ENCODE measurements at places on chromosomes 5 and 9.
A peak's percentile ranks its signal among the peaks of the same experiment; 100 is the strongest.

DNA sequence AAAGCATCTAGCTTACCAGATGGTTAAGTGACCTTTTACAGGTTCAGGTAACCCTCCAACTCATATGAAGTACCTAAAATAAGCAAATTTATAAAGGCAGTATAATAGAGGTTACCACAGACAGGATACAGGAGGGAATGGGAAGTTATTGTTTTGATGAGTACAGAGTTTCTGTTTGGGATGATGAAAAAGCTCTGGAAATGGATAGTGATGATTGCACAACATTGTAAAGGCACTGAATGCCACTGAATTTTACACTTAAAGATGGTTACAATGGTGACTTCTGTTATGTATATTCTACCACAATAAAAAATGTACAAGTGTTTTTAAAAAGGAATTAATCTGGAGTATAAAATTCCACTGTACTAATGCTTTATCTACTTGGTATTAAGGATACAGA, 75.0 kb upstream of the NIPBL start:
- DNase-seq: no peak

DNA sequence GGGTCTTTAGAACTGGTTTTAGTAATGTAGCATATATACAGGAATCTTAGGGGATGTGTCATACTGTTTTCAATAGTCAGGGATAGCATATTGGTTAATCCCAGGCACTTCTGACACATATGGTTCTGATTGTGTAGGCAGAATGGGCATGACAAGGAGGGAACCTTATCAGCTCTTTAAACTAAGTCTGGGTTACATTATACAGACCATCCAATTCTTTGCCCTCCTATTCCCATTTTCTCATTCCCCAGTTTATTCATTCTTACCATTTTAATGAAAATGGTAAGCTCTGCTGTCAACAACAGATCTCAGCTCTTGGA, 85.1 kb downstream of the NDUFAF2 start:
- DNase-seq: peak; percentile 52

- peak; percentile 40 for DNase-seq
These were observed 114.8 kb upstream of the DAPK1 start for GRCh38 chr9:87382900-87383299.

DNA sequence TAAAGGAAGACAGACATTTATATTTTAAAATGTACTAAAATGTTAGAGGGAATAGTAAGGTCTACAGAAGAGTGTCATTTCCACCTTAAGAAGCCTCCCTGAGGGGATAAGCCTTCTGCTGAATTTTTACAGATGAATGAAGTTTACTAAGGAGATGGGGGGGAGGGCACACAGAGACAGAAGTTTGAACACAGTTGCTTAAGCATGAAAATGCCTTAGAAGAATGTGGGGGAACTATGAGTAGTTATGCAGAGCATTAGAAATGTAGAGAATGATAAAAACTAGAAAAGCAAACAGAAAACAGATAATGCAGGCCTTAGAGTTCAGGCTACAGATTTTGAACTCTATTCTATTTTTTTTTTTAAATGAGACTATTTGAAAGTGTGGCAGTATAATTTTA, 232.2 kb upstream of the VLDLR start:
- no peak for DNase-seq

- peak; percentile 94 for DNase-seq
These were observed 24.3 kb downstream of the HMHB1 start for GRCh38 chr5:143836161-143836725.

GRCh38 chr9:107650321-107650720, 160.8 kb upstream of the KLF4 start:
- peak; percentile 64 for DNase-seq

- DNase-seq: no peak
These were observed 17.2 kb upstream of the SPOCK1 start for GRCh38 chr5:137516251-137516797.

- peak; percentile 46 for DNase-seq
These were observed 203.3 kb downstream of the SLIT3 start for GRCh38 chr5:169097374-169098326.

GRCh38 chr5:1212881-1213280, 11.5 kb downstream of the SLC6A19 start:
- DNase-seq: no peak

GRCh38 chr5:10513501-10514442, 50.1 kb upstream of the ANKRD33B start:
- peak; percentile 96 for DNase-seq

GRCh38 chr5:150514708-150515211, 6.8 kb downstream of the NDST1 start:
- peak; percentile 42 for DNase-seq

- no peak for DNase-seq
These were observed 14.7 kb upstream of the NINJ1 start for GRCh38 chr9:93148721-93149120.

GRCh38 chr9:132350861-132351315, 3.9 kb downstream of the SETX start:
- DNase-seq: peak; percentile 22

- DNase-seq: peak; percentile 11
These were observed 910 bp downstream of the TDRD7 start for GRCh38 chr9:97412626-97413385.

DNA sequence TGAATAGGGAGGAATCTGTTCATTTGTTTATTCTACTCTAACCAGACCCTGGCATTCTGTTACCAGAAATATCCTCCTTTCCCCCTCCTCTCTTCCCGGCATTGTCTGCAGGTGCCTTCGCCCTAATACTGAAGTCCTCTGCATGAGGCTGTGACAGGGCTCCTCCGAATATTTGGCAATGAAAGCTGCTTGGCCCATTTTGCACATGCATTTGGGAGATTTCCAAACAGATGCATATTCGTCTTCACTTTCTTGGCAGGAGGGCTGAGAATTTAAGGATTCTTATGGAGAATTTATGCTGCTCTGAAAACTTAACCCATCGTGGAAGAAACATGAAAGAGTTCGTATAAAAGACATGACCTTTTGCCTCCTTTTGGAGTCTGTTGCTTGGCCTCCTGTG, 484.0 kb downstream of the ZNF608 start:
- no peak for DNase-seq

DNA sequence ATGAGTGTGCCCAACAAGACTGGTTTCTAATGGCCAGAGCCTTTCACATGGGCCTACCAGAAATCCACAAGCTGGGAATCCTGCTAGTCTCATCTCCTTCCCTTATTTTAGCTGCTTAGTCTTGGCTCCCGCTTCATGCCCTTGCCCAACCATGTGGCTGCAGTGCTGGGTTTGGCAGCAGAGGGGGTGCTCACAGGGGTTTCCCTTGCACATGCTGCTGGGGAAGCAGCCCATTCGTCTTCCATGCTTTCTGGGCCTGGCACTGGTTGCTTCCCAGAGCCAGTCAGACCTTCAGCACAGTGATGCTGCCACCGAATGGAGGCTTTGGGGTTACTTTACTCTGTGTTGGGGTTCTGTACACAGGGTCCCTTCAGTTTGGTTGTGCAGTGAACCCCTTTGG, 26.3 kb downstream of the SLC46A2 start:
- no peak for DNase-seq

GRCh38 chr9:37248651-37249163, 128.3 kb downstream of the ZCCHC7 start:
- DNase-seq: no peak

Measured in AG10803 (cell line).